ENCODE measurements at places on chromosomes 5 and 9.

- no peak for DNase-seq
These were observed 2.7 kb downstream of the BNC2 start for GRCh38 chr9:16867576-16868311.

- no peak for DNase-seq
These were observed 87.5 kb downstream of the CHSY3 start for GRCh38 chr5:129991780-129992179.

- no peak for DNase-seq
These were observed 120.0 kb upstream of the KLF9 start for GRCh38 chr9:70534471-70534870.

- DNase-seq: no peak
These were observed 142.9 kb downstream of the LPAR1 start for GRCh38 chr9:110895147-110895905.

DNA sequence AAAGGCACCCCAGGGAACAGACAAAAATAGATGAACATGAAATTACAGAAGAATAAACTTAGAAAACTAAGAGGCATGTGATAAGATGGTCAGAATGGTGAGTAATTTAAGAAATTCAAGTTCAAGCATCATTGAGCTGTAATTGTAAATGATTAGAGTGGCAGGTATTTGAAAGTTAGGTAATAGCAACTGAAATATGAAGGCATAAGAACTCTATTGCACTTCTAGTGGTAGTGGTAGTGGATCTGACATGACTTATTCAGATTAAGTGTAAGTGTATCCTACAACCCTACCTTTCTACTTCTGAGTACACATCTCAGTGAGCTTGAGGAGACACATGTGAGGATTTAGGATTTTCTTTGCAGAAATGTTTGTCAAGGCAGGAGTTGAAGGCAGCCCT is 192.9 kb upstream of the RIOK2 start:
- no peak for DNase-seq

GRCh38 chr5:43362725-43363435 is 49.3 kb downstream of the CCL28 start:
- no peak for DNase-seq

GRCh38 chr9:78601957-78602565 is 305.1 kb downstream of the PSAT1 start:
- DNase-seq: peak; percentile 42

DNA sequence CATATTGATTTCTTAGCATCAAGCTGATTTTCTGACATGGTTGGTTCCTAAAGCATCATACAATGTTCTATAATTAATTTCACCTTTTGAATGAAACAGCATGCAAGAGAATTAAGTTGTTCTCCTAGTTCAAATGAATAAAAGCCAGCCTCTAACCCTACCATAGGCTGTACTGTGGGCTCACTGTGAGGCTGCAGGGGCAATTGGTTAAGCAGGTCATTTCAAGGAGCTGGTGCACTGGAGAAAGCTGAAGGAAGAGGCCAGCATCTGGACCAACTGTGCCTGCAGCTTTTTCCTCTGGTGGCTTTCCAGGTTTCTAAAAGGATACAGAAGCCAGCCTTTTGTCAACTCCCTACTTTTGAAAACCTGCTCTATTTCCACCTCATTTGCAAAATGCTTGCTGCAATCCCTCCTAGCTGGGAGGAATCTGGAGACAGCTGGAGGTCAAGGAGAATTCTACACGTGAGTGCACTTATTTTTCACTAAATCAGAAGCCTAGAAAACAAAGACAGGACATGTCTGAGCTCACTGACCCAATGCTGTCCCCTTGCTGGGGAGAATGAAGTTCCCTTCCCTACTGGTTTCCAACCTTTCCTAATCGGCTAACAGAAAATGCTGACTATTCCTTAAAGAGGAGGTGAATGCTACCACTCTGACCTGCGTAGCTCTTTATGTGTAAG is 158.9 kb downstream of the APBA1 start:
- DNase-seq: no peak

DNA sequence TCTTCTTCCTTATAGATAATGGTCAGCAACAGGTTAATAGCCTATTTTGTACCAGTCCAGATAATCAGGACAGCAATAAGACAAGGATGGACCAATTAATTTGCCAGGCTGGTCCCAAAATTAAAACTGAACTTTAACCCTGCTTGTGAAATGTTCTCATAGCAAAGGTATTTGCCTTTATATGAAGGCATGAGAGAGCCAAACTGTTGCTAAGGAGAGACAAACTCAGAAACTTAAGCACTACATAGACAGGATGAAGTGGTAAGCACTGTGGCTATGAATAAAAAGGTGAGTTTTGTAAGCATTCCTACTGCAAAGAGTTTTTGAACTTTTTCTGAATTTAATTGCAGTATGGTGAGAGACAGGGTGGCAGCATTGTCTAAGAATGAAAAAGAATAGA is 174.7 kb upstream of the PPP1R2B start:
- no peak for DNase-seq

DNA sequence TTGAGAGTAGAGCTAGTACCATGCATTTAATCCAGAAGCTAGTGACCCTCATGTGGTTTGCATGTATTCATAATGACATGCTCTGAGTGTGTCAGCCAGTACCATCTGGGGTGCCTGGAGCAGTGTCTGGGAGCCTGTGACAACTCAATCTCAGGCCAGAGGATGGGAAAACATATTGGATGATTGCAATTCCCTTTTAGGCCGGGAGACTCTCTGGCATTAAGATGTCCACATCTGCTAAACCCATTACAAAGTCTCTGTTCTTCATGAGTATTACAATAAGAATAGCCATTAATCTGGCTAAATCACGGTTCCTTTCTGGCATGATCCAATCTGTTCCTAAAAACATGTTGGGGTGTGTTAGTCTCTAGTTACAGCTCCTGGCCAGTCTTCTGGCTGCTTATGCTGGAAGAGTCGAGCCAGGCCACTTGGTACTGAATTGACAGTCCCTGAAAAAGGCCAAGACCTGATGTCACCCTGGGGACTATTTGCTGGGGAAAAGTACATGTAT is 475.7 kb downstream of the ENC1 start:
- no peak for DNase-seq

- DNase-seq: no peak
These were observed 55.8 kb downstream of the LRSAM1 start for GRCh38 chr9:127506814-127507750.

- no peak for DNase-seq
These were observed 96.3 kb upstream of the VCAN start for GRCh38 chr5:83375049-83375745.

DNA sequence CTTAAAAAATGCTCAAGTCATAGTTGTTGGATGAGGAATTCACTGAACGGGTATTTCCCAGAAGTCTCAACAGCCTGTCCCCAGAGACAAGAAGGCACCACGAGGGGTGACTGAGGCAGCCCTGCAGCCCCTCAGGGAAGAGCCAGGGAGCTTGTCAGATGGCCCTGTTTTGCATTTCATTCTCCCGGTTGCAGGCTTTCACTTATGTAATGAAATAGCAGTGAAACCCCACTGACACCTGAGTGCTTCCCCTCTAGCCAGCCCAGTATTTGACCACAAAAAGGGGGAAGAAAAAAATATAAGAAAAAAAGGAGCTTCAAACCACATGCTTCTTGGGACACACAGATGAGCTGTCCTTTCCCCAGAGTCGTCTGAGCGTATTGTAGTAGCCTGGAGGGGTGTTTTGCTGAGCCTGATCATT is 75.3 kb upstream of the IL12B start:
- no peak for DNase-seq

DNA sequence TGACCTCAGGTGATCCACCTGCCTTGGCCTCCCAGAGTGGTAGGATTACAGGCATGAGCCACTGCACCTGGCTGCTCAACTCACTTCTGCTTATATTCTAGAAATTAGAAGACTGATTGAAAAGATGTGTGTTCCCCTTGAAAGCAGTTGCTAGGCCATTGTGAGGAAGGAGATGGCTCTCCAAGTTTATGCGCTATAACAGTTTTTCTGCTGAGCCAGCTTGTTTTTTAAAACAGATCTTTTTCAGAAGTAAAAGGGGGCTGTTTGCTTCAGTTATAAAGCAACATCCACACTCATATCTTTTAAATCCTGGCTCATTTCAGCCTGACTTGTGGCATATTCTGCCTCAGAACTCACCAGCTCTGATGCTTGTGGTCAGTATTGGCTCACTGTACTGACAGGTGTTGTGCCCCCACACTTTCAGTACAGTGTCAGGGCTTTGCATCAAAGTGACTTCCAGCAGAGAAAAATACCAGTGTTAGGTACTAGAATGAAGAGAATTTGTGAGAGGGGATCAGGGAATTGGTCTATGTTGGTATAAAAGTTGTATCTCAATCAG is 49.4 kb downstream of the NUP214 start:
- DNase-seq: no peak

DNA sequence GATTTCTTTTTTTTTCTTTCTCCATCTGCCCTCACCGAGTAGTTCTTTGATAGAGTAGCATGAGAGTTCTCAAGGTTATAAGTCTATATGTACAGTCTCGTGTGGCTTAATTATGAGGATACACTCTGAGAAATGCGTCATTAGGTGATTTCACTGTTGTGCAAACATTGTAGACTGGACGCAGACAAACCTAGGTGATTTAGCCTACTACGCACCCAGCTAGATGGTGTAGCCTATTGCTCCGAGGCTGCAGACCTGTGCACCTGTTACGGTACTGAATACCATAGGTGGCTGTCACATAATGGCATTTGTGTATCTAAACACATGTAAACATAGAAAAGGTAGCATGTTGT is 26.9 kb upstream of the CORO2A start:
- DNase-seq: no peak

DNA sequence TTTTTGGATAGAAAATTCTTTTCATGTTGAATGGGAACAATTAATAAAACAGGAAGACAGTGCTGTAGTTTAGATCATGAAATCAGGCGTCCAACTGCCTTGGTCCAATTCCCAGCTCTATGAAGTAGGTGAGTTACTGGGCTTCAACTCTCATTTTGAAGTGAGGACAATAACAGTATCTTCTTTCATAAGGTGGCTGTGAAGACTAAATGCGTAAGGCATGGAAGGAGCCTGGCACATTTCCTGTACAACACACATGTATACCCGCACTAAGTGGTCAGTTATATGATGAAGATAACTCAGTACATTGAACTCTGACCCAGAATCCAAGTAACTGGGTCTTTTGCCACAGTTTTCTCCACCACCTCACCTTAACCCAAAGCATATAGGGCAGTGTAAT is 120.6 kb downstream of the MED27 start:
- no peak for DNase-seq

DNA sequence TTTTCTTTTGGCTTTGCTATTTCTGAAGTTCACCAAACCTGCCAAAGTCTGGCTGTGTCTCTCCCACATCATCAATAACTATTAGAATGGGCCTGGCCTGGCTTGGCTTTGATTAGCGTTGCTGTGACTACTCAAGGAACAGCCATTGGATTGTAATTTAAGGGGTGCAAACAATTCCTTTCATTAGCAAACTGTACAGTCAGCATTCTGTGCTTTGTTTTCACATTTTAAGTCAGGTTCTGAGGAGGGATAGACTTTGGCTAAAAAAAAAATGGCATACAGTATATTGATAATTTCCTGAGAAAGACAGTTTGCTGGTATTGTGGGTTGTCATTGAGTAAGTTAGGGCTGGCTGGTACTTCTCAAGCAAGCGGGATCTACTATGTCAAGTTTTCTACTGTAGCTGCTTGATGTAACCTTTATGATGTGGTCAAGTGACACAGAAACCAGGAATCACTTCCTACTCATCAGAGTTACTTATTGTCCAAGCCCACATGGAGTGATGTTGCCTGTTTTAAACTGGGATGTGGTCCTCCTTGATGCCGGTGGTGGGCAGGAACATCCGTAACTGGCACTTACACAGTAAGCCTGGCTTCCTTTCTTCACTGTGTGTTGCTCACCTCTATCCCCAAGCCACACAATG is 161.4 kb downstream of the CD180 start:
- no peak for DNase-seq

Data from neuronal stem cell (in vitro differentiated cells).